Fibroblast of skin of left quadriceps (primary cell): ENCODE measurements at places on chromosomes 5 and 9.

GRCh38 chr5:141992349-141992963 is 20.4 kb downstream of the GNPDA1 start:
- DNase-seq = peak; percentile 28

- no peak for DNase-seq
Measured at GRCh38 chr9:4983601-4984165, 1.4 kb upstream of the JAK2 start.

GRCh38 chr5:80503641-80504040 is 15.7 kb downstream of the FAM151B start:
- no peak for DNase-seq

GRCh38 chr5:74885170-74885569 is 19.0 kb upstream of the FAM169A start:
- no peak for DNase-seq

DNA sequence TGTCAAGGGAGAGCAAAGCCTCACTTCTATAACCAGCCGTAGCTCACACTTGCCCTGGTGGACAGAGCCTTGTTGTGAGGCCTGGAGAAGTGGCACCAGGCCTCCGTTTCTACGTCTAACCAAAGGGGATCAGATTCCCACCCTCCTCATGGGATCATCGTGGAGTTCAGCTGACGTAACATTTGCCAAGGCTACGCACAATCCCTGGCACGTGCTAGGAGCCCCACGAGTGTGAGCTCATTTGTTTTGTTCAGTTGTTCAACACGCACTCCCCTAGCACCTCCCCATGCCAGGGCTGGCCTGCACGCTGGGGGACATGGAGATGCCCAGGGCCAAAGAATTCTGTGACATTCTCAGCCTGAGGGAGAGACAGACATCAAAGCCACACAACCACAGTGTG is 23.1 kb downstream of the ADGRD2 start:
- no peak for DNase-seq

DNA sequence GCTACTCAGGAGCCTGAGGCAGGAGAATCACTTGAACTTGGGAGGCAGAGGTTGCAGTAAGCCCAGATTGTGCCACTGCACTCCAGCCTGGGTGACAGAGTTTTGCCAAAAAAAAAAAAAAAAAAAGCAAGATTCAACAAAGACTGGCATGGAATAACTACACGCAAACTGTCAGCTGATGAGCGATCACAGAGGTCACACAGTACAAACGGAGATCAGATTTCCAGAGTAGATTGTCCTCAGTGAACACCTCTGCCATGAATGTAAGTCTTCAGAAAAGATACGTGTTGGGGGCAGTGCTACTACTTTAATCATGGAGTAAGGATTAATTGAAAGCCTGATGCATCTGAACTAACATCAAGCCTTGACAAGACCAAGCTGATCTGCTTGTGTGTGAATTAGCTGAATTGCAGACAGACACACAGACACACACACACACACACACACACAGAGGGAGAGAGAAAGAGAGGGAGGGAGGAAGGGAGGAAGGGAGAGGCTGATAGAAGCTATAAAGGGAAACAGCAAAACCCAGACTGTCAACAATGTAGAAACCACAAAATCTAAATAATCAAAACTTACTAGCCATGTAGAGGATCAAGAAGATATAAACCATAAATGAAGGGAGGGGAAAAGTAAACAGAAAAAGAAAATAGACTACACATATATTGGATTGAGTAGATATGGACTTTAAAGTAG is 222.9 kb upstream of the ZNF462 start:
- DNase-seq = no peak

GRCh38 chr9:18970393-18970792 is 62.6 kb downstream of the SAXO1 start:
- DNase-seq = no peak
